ENCODE measurements at places on chromosomes 12 and 14. TPM values are rescaled to one million over a fixed set of nuclear protein-coding genes. Genes with fewer than 3 reads are reported as not detected.

The KITLG gene
- total RNA-seq, result 16.1 TPM

The B4GALNT1 gene
- total RNA-seq, result 0.68 TPM

The POTEM gene
- total RNA-seq, result not detected

The NKX2-1 gene
- total RNA-seq, result not detected

The MIA2 gene
- 83.0 TPM for total RNA-seq

The SIX1 gene
- total RNA-seq, result not detected

The FAM186B gene
- total RNA-seq, result 0.14 TPM

The OAS1 gene
- 80.4 TPM for total RNA-seq

The SSPN gene
- total RNA-seq, result 12.7 TPM

The RD3L gene
- not detected for total RNA-seq

- H3K4me3 ChIP-seq, result no peak overlapping the region
- DNase-seq, result no peak
- H3K27me3 ChIP-seq, result peaks cover 34% of the 10 kb centered on the region
- H3K36me3 ChIP-seq, result no peaks in the 10 kb centered on the region
- H3K27ac ChIP-seq, result no peak overlapping the region
These were observed 26.8 kb downstream of the CCDC177 start for GRCh38 chr14:69547701-69548348.

- no peaks in the 10 kb centered on the region for H3K4me1 ChIP-seq
- no peak overlapping the region for H3K4me3 ChIP-seq
- H3K36me3 ChIP-seq, result no peaks in the 10 kb centered on the region
- H3K27ac ChIP-seq, result no peak overlapping the region
- H3K27me3 ChIP-seq, result no peaks in the 10 kb centered on the region
These were observed 49.2 kb downstream of the METTL25 start for GRCh38 chr12:82407481-82407880.

- no peaks in the 10 kb centered on the region for H3K36me3 ChIP-seq
- no peaks in the 10 kb centered on the region for H3K4me1 ChIP-seq
- no peaks in the 10 kb centered on the region for H3K27me3 ChIP-seq
- no peak for DNase-seq
- H3K27ac ChIP-seq, result peak overlapping the region; percentile 64
These were observed 19.9 kb downstream of the PPP2R5C start for GRCh38 chr14:101781240-101782061.

DNA sequence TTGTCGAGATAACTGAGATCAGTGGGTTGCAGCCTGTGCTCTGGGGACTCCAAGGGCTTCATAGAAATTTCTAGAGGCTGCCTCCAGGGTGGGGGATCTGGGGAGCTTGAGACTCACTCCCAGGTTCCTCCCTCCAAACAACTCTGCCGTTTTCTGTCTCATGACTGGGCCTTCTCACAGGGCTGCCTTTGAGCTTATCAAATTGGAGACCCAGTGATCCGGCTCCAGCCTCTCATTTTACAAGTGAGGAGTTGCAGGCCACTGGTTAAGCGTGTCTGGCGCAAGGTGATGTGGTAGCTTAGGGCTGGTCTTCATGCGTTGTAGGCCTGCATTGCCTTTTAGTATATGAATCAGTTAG lies 85.8 kb downstream of the SLC25A47 start:
- H3K36me3 ChIP-seq, result no peaks in the 10 kb centered on the region
- no peaks in the 10 kb centered on the region for H3K27me3 ChIP-seq
- DNase-seq, result no peak
- H3K27ac ChIP-seq, result no peak overlapping the region
- H3K4me1 ChIP-seq, result peaks cover 30% of the 10 kb centered on the region
- no peak overlapping the region for H3K4me3 ChIP-seq

GRCh38 chr14:64438181-64438841 lies 27.0 kb upstream of the AKAP5 start:
- no peak for DNase-seq
- H3K4me3 ChIP-seq, result no peak overlapping the region
- no peaks in the 10 kb centered on the region for H3K36me3 ChIP-seq
- H3K27me3 ChIP-seq, result no peaks in the 10 kb centered on the region

- DNase-seq, result no peak
- no peaks in the 10 kb centered on the region for H3K36me3 ChIP-seq
- no peaks in the 10 kb centered on the region for H3K27me3 ChIP-seq
- peak overlapping the region; percentile 84 for H3K27ac ChIP-seq
- peaks cover 12% of the 10 kb centered on the region for H3K4me1 ChIP-seq
These were observed 215.6 kb downstream of the TTC8 start for GRCh38 chr14:89040080-89040459.

GRCh38 chr14:106681568-106681967 lies 1155.2 kb downstream of the TMEM121 start:
- no peaks in the 10 kb centered on the region for H3K36me3 ChIP-seq
- no peak overlapping the region for H3K4me3 ChIP-seq
- peaks cover 13% of the 10 kb centered on the region for H3K27me3 ChIP-seq
- no peaks in the 10 kb centered on the region for H3K4me1 ChIP-seq
- H3K27ac ChIP-seq, result no peak overlapping the region

- no peak overlapping the region for H3K27ac ChIP-seq
- no peaks in the 10 kb centered on the region for H3K4me1 ChIP-seq
- H3K36me3 ChIP-seq, result no peaks in the 10 kb centered on the region
- DNase-seq, result no peak
- H3K4me3 ChIP-seq, result no peak overlapping the region
These were observed 77.6 kb upstream of the RIC8B start for GRCh38 chr12:106696681-106697417.

DNA sequence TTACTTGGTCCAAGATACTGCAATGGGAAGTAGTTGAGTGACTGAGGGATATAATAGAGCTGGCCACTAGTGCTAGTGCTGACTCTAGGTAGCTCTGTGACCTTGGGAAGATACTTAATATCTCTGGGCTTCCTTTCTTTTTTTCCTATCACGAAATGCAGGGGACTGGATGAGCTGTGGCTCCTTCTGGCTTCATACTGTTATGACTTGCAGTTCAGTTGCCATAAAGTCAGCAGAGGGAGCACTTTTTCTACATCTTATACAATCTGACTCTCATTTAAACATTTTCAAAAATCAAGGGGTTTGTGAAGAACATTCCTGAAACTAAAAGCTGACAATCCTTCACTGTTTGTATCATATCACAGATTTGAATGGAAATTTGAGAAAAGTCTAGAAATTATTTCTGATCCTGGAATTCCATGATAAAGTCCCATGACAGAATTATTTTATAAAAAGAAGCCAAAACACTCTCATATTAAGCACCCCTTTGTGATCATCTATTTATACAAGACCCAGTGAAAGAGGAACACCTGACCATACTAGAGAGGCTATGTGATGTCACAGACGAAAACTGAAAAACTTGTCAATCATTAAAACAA lies 5.3 kb downstream of the BHLHE41 start:
- H3K27ac ChIP-seq, result peak overlapping the region; percentile 96
- H3K27me3 ChIP-seq, result peaks cover 31% of the 10 kb centered on the region
- H3K4me1 ChIP-seq, result peaks cover 16% of the 10 kb centered on the region
- no peak overlapping the region for H3K4me3 ChIP-seq

DNA sequence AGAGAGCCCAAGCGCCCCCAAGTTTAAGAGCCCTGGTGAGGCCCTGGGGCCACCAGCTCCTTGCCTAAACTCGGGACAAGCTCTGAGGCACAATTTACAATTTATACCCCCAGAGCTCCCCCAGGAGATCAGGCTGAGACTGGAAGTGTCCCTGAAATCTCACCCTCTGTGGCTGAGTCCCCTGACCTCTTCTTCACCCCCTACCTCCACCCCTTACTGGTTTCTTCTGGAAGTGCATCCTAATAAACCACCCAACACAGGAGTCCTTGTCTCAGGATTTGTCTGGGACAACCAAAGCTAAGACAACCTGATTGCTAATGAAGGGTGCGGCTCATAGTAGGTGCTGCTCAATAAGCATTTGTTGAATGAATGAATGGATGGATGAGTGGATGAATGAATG lies 206.4 kb downstream of the BCL11B start:
- no peak overlapping the region for H3K27ac ChIP-seq
- no peak for DNase-seq
- no peaks in the 10 kb centered on the region for H3K27me3 ChIP-seq
- H3K36me3 ChIP-seq, result no peaks in the 10 kb centered on the region
- H3K4me1 ChIP-seq, result no peaks in the 10 kb centered on the region

DNA sequence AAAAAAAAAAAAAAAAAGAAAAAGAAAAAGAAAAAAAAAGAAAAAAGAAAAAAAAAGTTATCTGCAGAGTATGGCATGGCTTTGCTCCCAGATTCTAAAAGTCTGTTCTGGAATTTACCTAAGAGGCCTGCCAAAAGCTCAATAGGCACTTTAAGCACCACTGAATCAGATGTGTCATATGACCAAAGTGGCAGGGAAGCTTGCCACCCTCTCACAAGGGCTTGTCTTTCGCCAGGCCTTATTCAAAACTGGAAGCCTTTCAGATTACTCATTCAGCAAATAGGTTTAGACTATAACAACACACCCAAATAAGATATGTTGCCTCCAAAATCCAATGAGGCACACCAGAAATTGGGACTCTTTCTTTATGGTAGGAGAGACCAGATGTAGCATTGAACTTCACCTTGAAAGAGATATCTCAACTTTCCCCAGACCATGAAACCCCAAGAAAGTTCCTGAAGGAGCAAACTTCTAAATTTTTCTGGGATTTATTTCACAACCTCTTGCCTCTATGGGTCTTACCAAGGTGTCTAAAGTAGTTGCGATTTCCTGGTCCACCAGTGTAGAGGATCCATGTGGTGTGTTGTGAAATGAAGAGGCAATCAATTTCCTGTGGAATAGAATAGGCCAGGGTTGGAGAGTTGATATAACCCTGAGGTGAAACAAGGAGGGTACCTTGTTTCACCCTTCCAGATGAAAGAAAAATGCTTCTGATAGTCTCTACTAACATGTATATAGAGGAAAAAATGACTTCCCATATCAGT lies 218.8 kb downstream of the DAD1 start:
- H3K36me3 ChIP-seq, result no peaks in the 10 kb centered on the region
- no peak overlapping the region for H3K27ac ChIP-seq
- H3K4me3 ChIP-seq, result no peak overlapping the region
- H3K4me1 ChIP-seq, result no peaks in the 10 kb centered on the region
- no peak for DNase-seq
- H3K27me3 ChIP-seq, result no peaks in the 10 kb centered on the region

DNA sequence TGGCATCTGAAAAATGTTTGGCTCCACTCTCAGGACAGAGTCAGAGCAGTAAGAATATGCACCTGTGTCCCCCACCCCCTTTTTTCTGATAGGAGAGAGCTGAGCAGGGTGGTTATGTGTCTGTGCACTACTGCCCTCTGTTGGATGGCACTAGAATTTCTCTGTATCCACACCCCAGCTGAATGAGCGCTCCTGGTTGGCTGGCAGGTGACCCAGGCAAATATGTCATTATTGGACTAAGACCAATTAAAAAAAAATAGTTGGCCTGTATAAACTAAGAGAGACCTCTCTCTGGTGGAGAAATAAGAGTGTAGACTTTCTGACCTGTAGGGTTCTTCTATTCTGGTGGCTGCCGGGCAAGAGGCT lies 107.0 kb downstream of the PTCSC3 start:
- H3K4me3 ChIP-seq, result no peak overlapping the region
- H3K4me1 ChIP-seq, result peaks cover 6% of the 10 kb centered on the region
- no peak for DNase-seq
- no peaks in the 10 kb centered on the region for H3K36me3 ChIP-seq

GRCh38 chr12:2666411-2666810 lies 128.4 kb upstream of the FKBP4 start:
- H3K27ac ChIP-seq, result no peak overlapping the region
- no peak overlapping the region for H3K4me3 ChIP-seq
- DNase-seq, result no peak
- H3K36me3 ChIP-seq, result no peaks in the 10 kb centered on the region
- no peaks in the 10 kb centered on the region for H3K4me1 ChIP-seq

GRCh38 chr12:13197526-13198143 lies 1.1 kb downstream of the EMP1 start:
- H3K4me3 ChIP-seq, result peak overlapping the region; percentile 50
- peak overlapping the region; percentile 86 for H3K27ac ChIP-seq
- H3K4me1 ChIP-seq, result peaks cover 70% of the 10 kb centered on the region
- H3K36me3 ChIP-seq, result no peaks in the 10 kb centered on the region

- no peak overlapping the region for H3K4me3 ChIP-seq
- H3K4me1 ChIP-seq, result no peaks in the 10 kb centered on the region
- H3K27ac ChIP-seq, result no peak overlapping the region
- DNase-seq, result no peak
These were observed 96.3 kb upstream of the NAV3 start for GRCh38 chr12:77734214-77734883.

DNA sequence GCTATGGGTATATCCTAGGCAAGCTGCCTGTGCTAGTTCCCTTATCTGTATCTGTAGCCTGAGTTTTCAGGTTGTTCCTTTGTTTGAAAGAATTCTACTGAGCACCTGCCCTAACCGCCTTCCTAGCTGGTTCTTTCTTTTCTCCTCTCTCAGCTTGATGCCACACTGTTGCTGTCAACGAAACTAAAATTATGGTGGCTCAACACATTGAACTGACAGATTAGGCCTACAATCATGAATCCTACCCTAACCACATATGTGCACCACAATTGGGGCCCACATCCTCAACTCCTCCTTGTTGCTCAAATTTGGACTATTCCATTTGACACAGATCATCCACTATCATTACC lies 36.2 kb upstream of the RESF1 start:
- no peak overlapping the region for H3K4me3 ChIP-seq
- H3K27ac ChIP-seq, result no peak overlapping the region
- H3K36me3 ChIP-seq, result no peaks in the 10 kb centered on the region
- H3K4me1 ChIP-seq, result no peaks in the 10 kb centered on the region

- peak; percentile 66 for DNase-seq
- H3K4me1 ChIP-seq, result no peaks in the 10 kb centered on the region
- no peak overlapping the region for H3K4me3 ChIP-seq
- no peaks in the 10 kb centered on the region for H3K27me3 ChIP-seq
These were observed 235.6 kb downstream of the DACT1 start for GRCh38 chr14:58873228-58873953.

DNA sequence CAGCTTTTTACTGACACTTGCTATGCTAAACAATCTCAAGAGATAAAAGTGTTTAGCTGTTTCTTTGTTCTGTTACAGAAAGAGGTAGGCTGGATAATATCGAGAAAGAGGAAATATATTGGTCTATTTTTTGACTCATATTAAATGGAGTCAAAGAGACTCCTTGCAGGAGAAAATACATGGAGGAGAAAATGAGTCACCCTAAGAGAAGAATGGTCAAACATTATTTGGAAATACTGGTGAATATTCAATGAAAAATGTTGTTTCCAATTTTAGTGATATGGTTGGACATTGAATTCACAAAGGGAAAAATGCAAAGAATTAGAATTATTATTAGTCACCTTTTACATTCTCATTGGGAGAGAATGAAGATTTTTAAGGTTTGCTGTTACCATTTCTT lies 3.2 kb downstream of the KCNJ8 start:
- H3K27me3 ChIP-seq, result peaks cover 12% of the 10 kb centered on the region
- peaks cover 15% of the 10 kb centered on the region for H3K4me1 ChIP-seq
- no peak overlapping the region for H3K4me3 ChIP-seq

- H3K4me3 ChIP-seq, result peak within 1 kb of the TSS; percentile 24
- no peaks in the 10 kb centered on the region for H3K4me1 ChIP-seq
- no peak within 1 kb of the TSS for H3K27ac ChIP-seq
- DNase-seq, result peak; percentile 60
These were observed at the start of gene CCDC63 for GRCh38 chr12:110846615-110847566. CCDC63 (plus strand) TSS chr12:110846987; CDS start chr12:110852955, 5,968 bp downstream.

DNA sequence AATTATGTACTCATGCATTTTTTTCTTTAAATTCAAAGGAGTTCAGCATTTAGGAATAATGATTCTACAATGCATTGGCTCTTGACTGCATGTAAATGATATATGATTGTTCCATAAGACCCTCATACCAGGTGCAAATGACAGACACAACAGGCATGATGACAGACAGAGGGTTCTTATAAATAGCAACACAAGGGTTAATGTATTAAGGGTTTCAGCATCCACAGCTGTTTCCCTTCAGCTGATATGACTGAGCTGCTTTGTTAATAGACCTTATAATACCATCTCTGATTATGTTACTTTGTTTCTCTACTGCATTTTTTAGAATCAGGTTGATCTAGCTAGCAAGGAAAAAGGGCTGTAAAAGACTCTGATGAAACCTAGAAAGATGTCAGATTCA lies 90.8 kb upstream of the TMTC2 start:
- no peak overlapping the region for H3K4me3 ChIP-seq
- no peak for DNase-seq
- H3K27me3 ChIP-seq, result no peaks in the 10 kb centered on the region

All from transverse colon (tissue), 4 donors.